ENCODE measurements at places on chromosomes 16 and 17. TPM values are rescaled to one million over a fixed set of nuclear protein-coding genes. Genes with fewer than 3 reads are reported as not detected.

The CA7 gene
- 0.61 TPM for total RNA-seq

The POLG2 gene
- 28.0 TPM for total RNA-seq

The KRTAP9-4 gene
- total RNA-seq: not detected

The MYH2 gene
- total RNA-seq: 0.86 TPM

- H3K36me3 ChIP-seq: no peaks in the 10 kb centered on the region
- DNase-seq: peak; percentile 45
- no peaks in the 10 kb centered on the region for H3K27me3 ChIP-seq
- H3K4me3 ChIP-seq: no peak overlapping the region
- no peak overlapping the region for H3K27ac ChIP-seq
These were observed 179.9 kb downstream of the SEC14L1 start for GRCh38 chr17:77320485-77321256.

The NTN3 gene
- 0.63 TPM for total RNA-seq

DNA sequence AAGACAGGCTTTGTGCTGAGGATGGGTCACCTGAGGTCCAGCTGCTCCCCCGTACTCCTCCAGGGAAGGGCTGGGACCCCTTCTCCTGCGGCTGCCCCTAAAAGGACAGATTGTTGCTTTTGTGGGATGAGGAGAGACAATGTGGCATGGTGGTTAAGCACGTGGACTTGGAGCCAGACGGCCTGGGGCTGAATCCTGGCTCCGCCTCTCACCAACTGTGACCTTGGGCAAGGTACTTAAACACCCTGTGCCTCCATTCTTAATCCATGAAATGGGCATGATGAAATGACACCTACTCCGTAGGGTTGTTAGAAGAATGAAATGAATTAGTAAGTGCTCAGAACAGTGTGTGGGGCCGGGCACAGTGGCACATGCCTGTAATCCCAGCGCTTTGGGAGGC, 39.6 kb upstream of the PLCG2 start:
- no peaks in the 10 kb centered on the region for H3K27me3 ChIP-seq
- DNase-seq: no peak
- no peaks in the 10 kb centered on the region for H3K4me1 ChIP-seq
- no peak overlapping the region for H3K4me3 ChIP-seq
- no peak overlapping the region for H3K27ac ChIP-seq

The OR1F1 gene
- not detected for total RNA-seq

DNA sequence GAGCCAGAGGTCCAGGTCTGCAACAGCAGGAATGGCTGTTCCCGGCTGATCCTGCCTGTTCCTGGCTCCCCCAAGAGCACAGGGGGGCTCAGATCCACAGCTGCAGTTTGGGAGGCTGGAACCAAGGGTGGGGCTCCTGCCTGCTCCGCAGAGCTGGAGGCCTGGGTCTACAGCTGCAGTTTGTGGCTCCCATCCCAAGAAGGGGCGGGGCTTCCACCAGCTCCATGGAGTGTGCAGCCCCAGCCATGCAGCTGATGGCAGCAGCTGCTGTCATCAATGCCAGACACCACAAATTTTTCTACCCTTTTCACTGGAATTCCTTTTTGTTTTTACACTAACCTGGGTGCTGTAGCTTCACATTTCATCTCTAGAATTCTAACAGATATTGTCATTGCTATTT, 135.4 kb upstream of the KIF2B start:
- H3K4me1 ChIP-seq: no peaks in the 10 kb centered on the region
- H3K4me3 ChIP-seq: no peak overlapping the region
- H3K36me3 ChIP-seq: no peaks in the 10 kb centered on the region
- H3K27me3 ChIP-seq: no peaks in the 10 kb centered on the region
- no peak for DNase-seq
- no peak overlapping the region for H3K27ac ChIP-seq

DNA sequence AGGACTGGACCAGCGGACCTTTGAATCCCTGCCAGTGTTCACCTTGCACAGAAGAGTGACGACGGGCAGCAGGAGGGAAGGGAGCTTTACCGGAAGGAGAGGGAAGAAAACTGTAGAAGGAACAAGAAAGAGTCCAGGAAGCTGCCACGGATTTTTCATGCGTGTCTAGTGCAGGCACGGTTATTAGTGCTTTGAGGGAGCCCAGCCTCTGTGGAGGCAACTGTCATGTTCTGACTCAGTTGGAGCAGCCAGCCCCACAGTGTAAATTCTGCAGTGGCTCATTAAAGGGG, 6.5 kb upstream of the HOXB13 start:
- peaks cover 3% of the 10 kb centered on the region for H3K4me1 ChIP-seq
- no peaks in the 10 kb centered on the region for H3K36me3 ChIP-seq
- H3K4me3 ChIP-seq: no peak overlapping the region
- H3K27ac ChIP-seq: no peak overlapping the region

DNA sequence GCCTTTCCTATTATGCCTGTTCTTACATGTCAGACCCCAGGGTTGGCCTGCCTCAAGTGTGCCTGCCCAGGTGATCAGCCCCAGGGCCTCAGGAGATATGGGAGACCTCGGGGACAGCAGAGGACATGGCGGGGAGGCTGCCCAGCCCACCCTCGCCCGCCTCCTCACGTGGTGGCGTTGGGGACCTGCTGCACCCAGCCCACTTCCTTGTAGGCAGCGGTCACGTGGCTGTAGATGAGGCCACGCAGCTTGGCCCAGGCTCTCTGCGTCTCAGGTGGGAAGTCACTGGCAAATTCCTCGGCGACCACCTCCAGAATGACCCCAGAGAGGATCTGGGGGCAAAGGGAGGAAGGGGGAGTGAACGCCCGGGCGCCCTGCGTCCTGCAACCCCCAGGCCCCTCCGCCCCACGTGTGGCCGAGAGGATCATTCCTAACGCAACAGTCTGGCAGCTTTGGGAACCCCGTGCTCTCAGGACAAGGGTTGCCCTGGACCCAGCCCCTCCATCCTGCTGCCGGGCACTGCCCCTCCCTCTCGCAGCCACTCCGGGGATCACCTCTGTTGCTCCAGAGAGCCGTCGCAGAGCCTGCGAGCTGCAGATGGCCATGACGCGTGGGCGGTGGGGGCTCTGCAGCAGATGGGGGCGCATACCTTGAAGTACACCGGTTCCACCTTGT, 6.6 kb downstream of the CYGB start:
- H3K27me3 ChIP-seq: peaks cover 5% of the 10 kb centered on the region
- H3K4me3 ChIP-seq: no peak overlapping the region
- DNase-seq: no peak
- no peak overlapping the region for H3K27ac ChIP-seq
- no peaks in the 10 kb centered on the region for H3K36me3 ChIP-seq
- no peaks in the 10 kb centered on the region for H3K4me1 ChIP-seq

The CNGB1 gene
- total RNA-seq: 0.29 TPM

- H3K4me3 ChIP-seq: no peak overlapping the region
- peaks cover 11% of the 10 kb centered on the region for H3K4me1 ChIP-seq
- DNase-seq: peak; percentile 79
- H3K27me3 ChIP-seq: no peaks in the 10 kb centered on the region
These were observed 63.8 kb downstream of the SMPD3 start for GRCh38 chr16:68384288-68385161.

Measured in endodermal cell (in vitro differentiated cells).